ENCODE measurements at places on chromosomes 11 and 22. TPM values are rescaled to one million over a fixed set of nuclear protein-coding genes. Genes with fewer than 3 reads are reported as not detected.

The MOGAT2 gene
- total RNA-seq: 1.9 TPM

The TRPM5 gene
- not detected for total RNA-seq

The MS4A3 gene
- total RNA-seq: 7.2 TPM

The OR2AG2 gene
- total RNA-seq: 4.3 TPM

The SLC22A9 gene
- 2.2 TPM for total RNA-seq

The GGTLC3 gene
- not detected for total RNA-seq

The TLCD5 gene
- 9.9 TPM for total RNA-seq

The C11orf91 gene
- total RNA-seq: 2.2 TPM

The OR52I2 gene
- total RNA-seq: 4.8 TPM

The CHADL gene
- 1.9 TPM for total RNA-seq

The FDX1 gene
- 9.6 TPM for total RNA-seq

The OR10D3 gene
- total RNA-seq: 0.24 TPM

The SOX6 gene
- 54.7 TPM for total RNA-seq

The MUC5AC gene
- 1.4 TPM for total RNA-seq

The PRG2 gene
- 3.1 TPM for total RNA-seq

The VWCE gene
- total RNA-seq: not detected

DNA sequence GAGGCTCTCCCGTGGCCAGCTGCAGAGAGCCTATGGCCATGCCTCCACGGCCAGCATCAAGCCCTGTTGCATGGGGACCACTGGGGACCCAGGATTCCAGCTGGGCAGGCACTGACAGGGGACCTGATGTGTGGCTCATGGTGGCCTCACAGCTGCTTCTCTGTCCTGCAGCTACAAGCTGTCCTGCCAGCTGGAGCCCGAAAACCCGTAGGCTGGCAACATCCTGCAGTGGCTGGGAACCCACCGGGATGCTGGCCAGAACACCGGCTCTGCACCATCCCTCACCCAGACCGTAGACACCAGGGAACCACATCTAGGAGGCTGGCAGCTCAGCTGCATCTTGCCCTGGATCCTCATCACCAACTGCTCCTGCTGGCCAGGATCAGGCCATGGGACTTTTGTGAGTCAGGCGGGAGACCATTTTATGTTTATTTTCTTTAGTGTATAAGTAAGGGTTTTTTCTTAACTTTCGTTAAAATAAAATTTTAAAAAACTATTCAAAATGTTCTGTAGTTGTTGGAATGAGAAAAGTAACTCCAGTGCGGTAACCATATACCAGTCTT, 7.9 kb downstream of the RGL4 start:
- no peak for DNase-seq

- DNase-seq: no peak
These were observed 27.8 kb downstream of the YWHAH start for GRCh38 chr22:31972180-31972579.

DNA sequence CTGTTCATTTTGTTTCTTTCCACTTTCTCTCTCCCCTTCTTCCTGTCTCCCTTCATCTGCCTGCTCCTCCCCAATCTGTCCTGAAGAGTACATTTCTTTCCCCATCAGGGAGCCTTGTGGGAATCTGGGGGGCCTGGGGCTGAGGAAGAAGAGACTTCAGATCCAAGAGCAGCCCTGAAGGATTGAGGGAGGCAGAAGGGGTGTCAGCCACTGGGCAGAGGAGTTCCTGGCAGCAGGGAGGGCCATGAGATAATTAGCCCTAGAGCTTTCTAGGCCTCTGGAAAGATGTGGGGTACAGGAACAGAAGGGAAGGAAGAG, 24.4 kb upstream of the OAF start:
- DNase-seq: no peak

DNA sequence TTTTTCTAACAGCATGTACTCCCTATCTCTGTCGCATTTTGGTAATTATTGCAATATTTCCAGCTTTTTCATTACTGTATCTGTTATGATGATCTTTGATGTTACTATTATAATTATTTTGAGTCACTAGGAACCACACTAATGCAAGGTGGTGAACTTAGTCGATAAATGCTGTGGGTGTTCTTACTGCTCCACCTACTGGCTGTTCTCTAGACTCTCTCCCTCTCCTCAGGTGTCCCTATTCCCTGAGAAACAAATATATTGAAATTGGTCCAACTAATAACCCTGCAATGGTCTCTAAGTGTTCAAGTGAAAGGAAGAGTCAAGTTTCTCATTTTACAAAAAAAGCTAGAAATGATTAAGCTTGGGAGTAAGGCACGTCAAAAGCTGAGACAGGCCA, 10.5 kb downstream of the ARL14EP start:
- no peak for DNase-seq

GRCh38 chr11:23233075-23233474, 372.8 kb upstream of the CCDC179 start:
- DNase-seq: no peak

DNA sequence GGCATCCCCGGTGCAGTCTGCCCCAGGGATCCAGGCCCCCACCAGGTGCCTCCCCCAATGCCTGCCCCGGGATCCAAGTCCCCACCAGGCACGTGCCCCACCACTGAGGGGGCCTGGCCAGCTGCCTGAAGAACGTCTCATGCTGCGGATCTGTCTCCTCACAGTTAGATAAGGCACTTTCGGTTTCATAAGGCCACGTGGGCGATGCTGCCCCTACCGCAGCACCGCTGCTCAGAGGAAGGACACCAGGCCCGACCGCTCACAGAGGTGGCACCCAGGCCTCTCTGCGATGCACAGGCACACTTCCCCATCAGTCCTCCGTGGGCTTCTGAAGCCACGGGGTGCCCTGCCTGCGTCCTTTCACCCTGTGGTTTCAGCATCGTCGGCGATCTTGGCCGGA, 68.1 kb upstream of the BID start:
- no peak for DNase-seq

GRCh38 chr11:60957188-60957587, 5.2 kb upstream of the SLC15A3 start:
- DNase-seq: no peak

GRCh38 chr22:18060646-18061620, 16.9 kb upstream of the PEX26 start:
- DNase-seq: no peak

DNA sequence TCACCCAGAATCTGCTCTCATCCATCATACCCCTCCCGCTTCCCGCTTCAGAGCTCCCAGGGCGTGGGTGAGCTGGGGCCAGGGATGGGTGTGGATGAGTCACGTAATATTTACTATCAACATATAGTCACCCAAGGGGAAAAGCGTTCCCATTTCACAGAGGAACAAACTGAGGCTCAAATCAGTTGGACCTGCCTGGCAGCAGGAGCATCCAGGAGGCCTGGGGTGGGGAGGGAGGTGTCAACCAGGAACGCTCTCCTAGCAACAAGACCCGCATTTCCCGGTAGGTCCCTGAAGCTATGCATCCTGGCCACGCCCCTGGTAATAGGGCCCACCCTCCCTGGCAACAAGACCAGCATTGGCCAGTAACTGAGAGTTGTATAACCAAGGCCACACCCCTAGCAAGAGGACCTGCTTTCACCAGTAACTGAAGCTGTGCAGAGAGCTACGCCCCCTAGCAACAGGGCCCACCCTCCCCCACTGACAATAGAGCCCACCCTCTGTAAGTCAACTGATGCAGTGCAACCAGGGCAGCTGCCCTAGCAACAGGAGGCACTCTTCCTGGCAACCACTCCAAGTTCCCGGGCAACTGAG, 32.7 kb upstream of the TXNRD2 start:
- DNase-seq: peak; percentile 63

GRCh38 chr11:120343429-120343828, 7.2 kb downstream of the ARHGEF12 start:
- peak; percentile 49 for DNase-seq

DNA sequence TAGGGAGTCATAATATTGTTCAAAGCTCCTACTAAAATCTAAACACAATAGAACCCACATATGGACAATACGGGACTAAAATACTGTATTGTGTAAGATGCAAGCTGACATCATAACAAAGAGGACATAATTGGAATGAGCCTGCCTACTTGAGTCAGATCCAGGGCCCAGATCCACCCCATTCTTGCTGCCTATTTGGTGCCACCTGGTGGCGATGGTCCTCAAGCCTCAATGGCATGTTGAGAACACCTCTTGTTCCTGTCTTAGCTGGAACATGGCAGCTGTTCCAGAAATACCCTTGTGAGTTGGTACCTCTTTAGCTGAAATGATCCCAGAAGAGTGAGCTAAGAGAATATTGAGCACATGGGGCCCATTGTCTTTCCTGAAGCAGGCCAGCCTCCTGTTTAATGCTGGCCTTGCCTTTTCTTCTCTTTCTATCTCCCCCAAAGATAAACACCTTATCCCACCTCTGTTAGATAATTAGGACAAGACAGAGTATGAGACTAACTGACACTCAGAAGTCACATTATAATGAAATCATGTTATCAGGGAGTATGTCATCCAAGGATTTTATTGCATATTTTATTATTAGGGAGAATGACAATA, 680.9 kb upstream of the ANO5 start:
- DNase-seq: peak; percentile 20

GRCh38 chr22:25404928-25405816, 159.3 kb upstream of the GRK3 start:
- DNase-seq: peak; percentile 61

GRCh38 chr11:34505874-34506273, 7.7 kb downstream of the ELF5 start:
- DNase-seq: no peak

- DNase-seq: no peak
These were observed 164.3 kb downstream of the PGR start for GRCh38 chr11:100965346-100965745.

DNA sequence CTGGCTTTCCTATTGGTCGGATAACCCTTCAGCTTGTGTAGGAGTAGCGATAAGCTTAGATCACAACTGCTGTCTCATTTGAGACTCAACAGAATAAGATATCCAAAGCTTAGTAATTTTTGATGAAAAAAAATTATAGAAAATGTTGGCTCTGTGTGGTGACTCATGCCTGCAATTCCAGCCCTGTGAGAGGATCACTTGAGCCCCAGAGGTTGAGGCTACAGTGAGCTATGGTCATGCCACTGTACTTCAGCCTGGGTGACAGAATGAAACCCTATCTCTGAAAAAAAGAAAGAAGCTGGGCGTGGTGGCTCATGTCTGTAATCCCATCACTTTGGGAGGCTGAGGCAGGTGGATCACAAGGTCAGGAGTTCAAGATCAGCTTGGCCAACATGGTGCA, 55.6 kb upstream of the RRM1 start:
- peak; percentile 55 for DNase-seq

DNA sequence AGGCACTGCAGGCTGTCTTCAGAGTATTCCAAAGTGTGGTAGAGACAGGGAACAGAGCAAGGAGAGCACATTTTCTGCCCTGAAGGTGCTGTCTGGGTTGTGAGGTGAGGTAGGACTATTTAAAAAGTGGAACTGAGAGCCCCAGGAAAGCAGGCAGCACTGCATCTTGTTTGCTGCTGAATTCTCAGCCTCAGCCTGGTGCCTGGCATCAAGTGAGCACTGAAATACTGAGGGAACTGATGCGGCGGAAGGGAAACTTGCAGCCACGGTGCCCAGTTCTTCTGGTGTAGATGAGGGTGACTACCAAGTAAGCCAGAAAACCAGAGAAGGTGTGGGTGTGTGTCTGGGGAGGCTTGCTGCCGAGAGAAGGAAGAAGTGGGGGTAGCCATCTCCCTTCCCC, 59.5 kb downstream of the TNRC6B start:
- DNase-seq: no peak

- no peak for DNase-seq
These were observed 79.0 kb downstream of the ATXN10 start for GRCh38 chr22:45750626-45751025.

GRCh38 chr11:35873721-35874120, 70.1 kb upstream of the LDLRAD3 start:
- no peak for DNase-seq

GRCh38 chr11:21401496-21401895, 732.1 kb downstream of the NELL1 start:
- no peak for DNase-seq

DNA sequence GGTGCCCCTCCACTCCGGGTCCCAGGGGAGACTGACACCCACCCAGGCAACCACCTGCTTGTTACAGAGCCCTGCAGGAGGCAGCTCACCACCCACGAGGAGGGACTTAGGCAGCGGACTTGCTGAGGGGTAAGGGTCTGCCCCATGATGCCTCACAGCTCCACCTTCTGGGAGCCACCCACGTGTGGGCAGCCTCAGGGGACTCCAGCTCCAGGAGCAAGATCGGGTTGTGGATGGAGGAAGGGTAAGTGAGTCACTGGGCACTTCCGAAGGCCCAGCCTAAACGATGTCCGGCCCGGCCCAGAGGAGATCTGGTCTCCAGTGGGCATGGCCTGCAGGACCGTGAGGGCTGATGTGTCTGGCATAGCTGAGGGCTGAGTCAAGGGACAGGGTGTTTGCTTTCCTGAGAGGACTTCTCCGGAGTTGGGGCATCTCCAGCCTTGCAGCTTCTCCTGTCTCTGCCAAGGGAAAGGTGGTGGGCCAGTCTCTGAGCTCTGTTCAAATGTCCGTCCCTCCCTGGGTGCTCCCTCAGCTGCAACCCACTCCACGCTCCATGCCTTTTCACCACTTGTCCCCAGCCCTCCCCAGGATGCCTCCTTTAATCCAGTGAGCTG, 32.3 kb upstream of the P2RY2 start:
- no peak for DNase-seq

DNA sequence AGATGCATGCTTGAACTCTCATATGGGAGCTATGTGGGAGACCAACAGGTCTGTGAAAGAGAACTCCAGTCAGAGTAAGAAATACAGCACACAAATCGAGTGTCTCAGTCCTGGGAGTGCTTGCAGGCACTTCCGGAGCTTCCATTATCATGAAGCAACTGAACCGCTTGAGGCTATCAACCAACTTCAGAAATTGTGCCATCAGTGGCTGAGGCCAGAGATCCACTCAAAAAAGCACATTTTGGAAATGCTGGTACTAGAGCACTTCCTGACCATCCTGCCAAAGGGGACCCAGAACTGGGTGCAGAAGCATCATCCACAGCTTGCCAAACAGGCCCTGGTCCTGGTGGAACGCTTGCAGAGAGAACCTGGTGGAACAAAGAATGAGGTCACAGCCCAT, 33.4 kb downstream of the GAB2 start:
- no peak for DNase-seq

- DNase-seq: no peak
These were observed 56.6 kb upstream of the UBASH3B start for GRCh38 chr11:122598971-122599370.

- no peak for DNase-seq
These were observed 51.0 kb downstream of the PPFIBP2 start for GRCh38 chr11:7564803-7565202.

DNA sequence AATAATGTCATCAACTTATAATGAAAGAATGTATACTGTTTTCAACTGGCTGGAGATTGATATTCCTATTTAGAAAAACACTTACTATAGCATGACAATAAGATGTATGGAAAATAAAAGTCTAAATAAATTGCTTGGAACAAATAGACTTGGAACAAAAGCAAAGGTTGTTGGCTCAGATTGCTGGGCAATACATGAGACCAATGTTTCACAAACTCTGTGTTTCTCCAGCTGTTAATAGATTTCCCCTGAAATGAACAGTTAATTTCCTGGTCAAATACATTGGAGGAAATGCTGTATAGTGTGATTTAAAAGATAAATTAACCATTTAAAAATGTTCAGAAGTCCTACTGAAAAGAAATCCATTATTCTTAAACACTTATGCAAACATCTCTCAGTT, 40.1 kb upstream of the CTSC start:
- no peak for DNase-seq

GRCh38 chr11:131385763-131386390, 15.5 kb downstream of the NTM start:
- DNase-seq: no peak

Measured in umbilical cord (tissue), 2 donors.